Stimulated activated effector memory CD8-positive, alpha-beta T cell treated with anti-CD3 and anti-CD28 coated beads, Interleukin-12 subunit alpha, Interleukin-12 subunit beta, amount 100 ng/mL, for 72 hours (primary cell): ENCODE measurements at places on chromosomes 16 and 17.
A peak's percentile ranks its signal among the peaks of the same experiment; 100 is the strongest.

DNA sequence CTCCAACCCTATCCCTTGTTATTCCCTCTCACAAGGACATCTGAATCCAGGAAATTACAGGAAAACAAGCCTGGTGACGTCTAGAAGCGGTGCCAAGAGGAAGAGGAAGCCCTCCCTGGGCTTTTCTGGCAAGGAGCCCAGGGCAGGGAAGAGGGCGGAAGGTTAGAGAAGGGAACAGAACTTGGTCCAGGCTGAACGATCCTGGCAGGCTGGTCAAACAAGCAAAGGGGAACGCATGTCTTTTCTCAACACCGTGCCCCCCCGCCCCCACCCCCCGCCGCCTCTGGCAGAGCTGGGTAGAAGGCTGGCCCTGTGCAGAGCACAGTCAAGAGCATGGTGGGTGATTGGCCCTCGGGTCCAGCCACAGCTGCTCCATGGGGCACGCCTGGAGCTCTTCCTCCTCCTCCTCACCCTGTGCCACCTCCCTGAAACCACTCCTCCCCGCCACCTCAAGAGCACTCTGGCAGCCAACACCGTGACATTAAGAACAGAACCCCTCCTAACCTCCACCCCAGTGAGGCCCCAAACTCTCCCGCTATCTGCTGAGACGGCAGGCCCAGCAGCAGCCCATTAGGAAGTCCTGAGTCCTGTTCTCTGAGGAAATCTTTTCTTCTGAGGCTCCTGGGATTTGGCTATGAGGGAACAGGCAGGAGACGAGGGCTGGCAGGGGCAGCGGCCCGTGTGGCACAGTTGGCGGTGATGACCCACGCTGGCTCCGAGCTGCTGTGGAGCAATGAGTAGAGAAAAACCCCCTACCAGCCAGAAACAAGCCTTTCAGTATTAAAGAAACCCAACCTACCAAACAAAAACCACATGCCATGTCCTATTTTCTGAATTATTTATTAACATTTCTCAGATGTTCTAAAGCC, 7.3 kb downstream of the C16orf86 start:
- DNase-seq = no peak

- no peak for DNase-seq
These were observed 647.7 kb upstream of the SOX9 start for GRCh38 chr17:71472809-71473789.

DNA sequence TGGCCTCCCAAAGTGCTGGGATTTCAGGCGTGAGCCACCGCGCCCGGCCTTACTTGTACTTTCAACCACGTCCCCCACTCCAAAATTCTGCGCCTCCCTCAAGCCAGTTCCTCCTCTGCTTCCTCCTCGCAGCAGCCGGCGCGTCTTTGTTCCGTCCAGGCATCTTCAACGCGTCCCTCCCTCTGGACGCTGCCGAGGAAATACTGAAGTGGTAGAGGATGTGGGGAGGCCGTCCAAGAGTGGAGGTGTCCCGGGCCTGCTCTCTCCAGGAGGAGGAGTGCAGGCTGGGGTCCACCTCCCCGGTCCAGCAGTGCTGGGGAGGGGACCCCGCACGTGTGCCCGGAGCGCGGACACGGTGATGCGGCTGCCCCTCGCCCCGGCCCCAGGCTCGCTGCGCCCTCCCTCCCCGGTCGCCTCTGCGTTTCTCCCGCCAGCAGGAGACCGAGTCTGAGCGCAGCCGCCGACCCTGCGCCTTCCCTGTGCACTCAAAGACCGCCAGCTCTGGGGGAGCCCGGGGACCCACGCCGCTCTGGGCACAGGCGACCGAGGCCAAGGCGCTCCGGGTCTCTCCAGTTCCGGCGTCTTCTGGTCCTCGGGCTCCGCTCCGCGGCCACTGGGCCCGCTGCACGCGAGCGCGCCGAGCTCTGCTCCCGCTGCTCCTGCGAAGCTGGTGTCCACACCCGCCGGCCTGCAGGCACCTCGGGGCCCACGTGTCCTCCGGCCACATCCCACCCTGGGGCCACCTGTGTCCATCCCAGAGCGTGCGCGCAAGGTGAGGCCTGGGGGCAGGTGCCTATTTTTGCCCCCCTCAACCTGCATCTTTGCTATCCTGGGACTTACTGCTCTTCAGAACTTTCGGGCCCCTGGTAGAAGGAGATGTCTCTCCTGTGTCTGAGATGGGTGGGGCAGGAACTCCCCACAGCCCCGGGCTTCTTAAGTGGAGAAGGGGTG, 31.7 kb downstream of the OSBPL7 start:
- DNase-seq = peak; percentile 56

DNA sequence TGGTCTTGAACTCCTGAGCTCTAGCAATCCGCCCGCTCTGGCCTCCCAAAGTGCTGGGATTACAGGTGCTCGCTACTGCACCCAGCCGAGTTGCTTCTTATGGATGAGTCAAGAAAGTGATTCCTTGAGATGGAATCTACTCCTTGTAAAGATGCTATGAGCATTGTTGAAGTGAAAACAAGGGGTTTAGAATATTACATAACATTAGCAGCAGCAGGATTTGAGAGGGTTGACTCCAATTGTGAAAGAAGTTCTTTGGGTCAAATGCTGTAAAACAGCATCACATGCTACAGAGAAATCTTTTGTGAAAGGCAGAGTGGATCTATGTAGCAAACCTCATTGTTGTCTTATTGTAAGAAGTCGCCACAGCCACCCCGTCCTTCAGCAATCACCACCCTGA, 72.7 kb downstream of the NT5M start:
- DNase-seq = no peak

DNA sequence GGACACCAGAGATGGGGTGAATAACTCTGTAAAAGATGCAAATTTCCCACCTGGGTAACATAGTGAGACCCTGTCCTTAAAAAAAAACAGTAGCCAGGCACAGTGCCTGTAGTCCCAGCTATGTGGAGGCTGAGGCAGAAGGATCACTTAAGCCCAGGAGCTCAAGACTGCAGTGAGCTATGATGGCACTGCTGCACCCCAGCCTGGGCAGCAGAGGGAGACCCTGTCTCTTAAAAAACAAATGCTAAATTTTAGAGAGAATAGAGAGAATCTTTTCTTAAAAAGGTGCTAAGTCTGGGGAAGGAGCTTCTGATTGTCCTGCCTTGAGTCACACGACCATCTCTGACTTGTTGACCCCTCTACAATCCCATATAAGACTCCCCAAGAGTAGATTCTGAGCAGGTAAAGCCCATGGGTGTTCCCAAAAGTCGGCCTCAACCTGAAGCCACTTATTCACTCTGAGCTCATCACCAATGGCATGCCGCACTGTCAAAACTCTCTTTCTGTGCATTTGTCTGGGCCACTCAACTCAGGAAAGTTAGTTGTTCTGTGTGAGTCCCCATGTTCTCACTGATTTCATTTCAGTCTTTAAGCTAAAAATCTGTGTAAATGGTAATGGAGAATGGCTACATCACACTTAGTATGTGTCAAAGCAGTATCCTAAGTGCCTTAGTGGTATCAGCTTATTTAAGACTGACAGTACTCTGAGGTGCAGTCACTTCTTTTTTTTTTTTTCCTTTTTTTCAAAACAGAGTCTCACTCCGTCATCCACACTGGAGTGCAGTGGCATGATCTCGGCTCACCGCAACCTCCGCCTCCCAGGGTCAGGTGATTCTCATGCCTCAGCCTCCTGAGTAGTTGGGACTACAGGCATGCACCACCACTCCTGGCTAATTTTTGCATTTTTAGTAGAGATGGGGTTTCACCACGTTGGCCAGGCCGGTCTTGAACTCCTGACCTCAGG, 41.6 kb downstream of the PRKCB start:
- DNase-seq = no peak

- no peak for DNase-seq
These were observed 128.9 kb upstream of the GOT2 start for GRCh38 chr16:58863042-58863441.

DNA sequence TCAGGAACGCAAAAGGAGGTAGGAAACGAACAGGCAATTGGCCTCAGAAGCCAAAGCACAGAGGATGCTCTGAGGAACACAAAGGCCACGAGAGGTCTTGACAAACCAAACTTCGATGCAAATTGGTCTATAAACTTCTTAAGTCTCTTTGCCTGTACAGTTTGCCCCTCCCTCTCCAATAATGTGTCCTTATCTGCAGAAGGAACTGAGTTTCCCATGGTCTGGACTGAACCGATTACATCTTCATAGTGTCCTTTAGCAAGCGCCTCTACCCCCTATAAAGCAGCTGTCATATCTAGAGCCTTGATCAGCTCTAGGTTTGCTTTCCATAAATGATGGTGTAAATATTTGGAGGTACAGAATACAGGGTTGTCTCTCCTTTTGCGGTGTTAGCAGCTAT, 3.1 kb upstream of the CDRT4 start:
- DNase-seq = no peak

DNA sequence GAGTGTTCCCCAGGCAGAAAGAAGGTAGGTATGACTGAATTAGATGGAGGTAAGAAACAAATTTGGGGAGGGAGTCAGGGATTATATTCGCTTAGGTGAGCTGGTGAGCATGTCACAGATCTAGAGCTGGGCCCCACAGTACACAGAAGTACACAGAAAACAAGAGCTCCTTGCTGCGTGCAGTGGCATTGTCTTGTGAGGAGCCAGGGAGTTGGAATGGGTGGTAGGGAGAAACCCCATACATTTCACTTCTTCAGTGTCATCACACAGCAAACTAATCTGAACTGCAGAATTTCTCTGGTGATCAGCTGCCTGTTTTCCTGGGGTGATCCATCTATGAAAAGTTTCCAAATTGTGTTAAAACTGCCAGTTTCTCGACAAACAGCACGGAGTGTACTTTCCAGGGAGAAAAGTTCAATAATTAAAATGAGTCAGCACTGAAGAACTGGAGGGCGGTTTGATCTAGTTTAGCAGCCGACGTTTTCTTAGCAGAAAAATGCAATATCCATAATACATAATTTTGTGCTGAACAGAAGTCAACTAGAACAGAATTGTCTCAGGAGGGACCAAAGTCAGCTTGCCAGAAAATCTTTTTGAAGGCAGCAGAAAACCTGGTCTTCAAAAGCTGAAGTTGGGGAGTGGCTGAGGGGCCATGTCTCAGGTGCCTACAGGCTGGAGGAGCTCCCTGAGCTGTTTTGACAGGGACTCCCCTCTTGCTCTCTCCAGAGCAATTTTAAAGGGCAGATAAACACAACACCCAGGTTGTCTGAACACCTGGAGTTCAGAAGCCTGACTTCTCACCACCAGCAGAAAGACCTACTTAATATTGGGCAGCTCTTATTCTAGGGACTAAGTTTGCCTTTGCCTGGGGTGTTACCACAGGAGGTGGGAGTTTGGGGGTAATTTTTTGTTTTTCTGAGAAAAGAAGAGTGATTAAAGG, 448.6 kb downstream of the CA10 start:
- no peak for DNase-seq

GRCh38 chr16:66587881-66588600, 8.8 kb downstream of the CMTM2 start:
- no peak for DNase-seq

- no peak for DNase-seq
These were observed 47.3 kb downstream of the BRIP1 start for GRCh38 chr17:61815863-61816503.

DNA sequence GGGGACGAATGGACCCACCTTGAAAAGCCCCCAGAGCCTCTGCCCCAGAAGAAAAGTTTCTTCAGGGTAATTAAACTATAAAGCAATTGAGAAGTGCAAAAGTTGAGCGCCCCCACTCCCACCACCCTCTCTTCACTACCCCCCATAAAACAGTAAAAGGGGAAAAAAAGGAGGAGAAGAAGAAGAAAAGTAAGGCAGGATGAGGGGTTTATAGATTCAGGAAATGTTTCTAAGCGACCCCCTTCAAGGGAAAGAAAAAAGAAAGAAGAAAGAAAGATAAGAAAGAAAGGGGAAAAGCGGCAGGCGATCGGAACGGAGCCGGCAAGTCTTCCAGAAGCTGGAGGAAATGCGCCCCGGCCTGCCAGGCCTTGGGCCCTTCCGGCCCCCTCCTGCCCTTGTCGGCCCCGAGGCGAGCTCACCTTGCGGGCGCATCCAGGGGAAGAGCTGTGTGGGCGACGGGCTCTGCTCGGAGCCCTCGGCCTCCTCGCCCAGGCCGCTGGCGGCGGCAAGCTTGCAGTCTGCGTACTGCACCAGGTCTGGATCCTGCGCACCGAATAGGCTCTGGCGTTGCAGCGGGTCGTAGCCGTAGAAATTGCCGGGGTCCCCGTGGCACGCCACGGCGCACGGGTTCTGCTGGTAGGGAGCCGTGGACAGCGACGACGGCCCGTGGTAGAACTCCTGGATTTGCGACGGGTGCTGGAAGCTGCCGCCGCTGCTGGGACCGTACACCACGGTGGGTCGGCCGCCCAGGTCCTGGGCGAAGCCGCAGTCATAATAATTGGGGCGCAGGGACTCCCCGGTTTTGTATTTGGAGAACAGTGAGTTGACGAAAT, 1.0 kb downstream of the HOXB8 start:
- no peak for DNase-seq

DNA sequence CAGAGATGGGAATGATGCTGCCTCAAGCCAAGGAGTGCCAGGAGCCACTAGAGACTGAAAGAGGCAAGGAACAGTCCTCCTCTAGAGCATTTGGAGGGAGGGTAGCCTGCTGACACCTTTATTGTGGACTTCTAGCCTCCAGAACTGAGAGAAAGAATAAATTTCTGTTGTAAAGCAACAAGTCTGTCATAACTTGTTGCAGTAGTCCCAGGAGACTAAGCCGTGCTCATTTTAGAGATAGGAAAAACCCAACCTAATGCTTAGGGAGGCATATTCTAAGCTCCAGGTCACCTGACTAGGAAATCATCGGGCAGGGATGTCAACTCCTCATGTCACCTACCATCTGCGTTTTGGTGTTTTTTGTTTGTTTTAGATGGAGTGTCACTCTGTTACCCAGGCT, 345.4 kb upstream of the EEF2KMT start:
- no peak for DNase-seq

DNA sequence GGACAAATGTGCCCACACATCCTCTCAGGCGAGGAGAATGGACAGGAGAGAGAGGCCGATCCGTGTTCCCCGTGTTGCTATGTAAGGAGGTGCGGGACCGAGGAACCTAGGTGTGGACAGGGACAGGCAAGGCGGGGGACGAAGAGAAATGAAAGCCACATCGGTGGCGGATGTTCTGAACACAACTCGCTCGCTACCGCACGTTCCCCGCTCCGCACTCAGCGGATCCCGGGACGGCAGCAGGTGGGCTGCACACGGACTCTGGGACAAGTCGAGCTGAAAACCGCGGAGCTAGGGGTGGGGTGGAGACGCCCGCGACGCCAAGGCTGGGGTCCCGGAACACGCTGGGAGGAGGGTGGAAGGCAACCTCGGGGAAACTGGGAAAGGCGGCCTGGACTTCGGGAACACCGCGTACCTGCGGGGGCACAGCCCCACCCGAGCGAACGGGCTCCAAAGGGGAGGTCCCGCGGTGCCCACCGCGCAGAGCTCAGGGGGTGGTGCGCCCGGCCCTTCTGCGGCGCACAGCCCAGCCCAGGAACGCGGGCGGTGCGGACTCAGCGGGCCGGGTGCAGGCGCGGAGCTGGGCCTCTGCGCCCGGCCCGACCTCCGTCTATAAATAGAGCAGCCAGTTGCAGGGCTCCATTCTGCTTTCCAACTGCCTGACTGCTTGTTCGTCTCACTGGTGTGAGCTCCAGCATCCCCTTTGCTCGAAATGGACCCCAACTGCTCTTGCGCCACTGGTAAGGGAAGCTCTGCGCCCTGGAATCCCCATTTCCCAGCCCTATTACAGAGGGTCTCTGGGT, at the start of gene MT1E:
Gene MT1E (plus strand): TSS at position 642 of the 803 bp plus-strand sequence. CDS start 71 bp downstream, at position 713.
- DNase-seq = no peak

GRCh38 chr17:1491443-1492248, 840 bp downstream of the MYO1C start:
- DNase-seq = peak; percentile 54

- no peak for DNase-seq
These were observed 462.7 kb downstream of the WWOX start for GRCh38 chr16:78562111-78562510.
